ENCODE measurements at places on chromosomes 2 and 18.

DNA sequence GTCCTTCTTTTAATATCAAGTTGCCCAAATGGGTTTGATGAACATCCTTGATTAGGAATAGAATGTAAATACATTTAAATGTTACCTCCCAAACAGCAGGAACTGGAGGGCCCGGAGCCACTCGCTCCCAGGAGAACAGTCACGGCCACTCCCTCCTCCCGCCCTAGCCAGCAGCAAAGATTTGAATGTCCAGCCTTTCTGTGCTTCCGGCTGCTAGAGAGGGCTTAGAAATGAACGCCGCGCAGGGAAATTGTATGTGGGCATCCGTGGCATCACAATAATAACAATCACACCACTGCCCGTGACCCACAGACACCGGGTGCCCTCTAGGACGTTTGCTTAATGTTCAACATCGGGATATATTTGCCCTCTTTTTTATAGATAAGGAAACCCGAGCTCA is 164.9 kb upstream of the SALL3 start:
- no peak for DNase-seq

DNA sequence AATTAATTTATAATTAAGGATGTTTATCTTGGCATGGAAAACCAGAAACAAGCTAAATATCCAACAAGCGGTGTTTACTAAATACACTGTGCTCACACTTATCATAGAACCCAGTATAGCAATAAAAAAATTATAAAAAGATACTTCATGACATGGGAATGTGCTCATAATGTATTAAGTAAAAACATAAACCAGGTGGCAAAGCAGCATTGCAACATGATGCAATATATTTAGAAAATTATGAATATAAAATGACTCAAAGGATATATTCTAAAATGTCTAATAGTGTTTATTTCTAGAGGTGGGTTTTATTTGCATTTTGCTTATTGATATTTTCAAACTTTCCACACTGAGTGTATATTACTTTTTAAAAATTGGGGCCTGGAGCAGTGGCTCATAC is 84.4 kb upstream of the ATL2 start:
- DNase-seq, result no peak

DNA sequence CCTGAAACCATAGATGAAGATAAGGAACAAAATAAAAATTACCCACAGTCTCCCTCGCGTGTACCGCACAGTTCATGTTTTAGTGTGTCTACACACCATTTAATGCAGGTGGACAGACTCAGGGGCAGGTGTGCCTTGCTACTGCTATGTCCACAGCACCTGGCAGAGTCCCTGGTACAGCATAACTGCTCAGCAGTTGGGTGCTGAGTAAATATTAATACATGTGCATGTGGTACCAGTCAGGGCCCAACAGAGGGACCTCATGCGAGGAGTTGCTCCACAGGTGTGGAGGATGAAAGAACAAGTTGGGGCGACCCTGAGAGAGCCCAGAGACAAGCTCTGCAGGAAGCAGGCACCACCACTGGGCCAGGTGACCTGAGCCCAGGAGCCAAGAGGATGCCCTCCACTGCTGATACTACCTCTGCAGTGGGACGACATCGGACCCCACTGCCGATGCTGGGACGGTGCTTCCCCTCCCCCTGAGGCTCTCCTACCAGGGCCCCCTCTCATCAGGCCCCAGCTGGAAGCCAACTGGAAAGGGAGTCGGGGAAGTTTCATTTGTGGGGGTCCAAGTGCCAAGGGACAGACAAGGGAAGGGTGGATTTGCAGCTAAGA is 100.8 kb downstream of the NEDD4L start:
- DNase-seq, result no peak

DNA sequence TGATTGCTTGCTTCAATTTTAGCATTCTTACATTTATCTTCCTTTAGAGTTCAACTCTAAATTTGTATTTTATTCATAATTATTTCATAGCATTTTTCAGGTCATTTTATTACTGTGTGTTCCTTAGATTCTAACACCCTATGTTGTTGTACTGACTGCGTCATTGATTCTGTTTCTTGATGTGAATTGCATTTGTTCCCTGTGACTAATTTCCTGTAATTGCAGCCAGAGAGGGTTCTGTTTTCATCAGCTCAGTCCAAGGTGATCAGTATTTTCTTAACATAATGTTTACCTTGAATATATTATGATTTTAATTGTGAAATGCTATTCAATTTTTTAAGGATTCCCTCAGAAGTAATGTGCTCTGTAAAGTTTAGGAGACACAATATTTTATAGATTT is 970.2 kb upstream of the PIK3C3 start:
- no peak for DNase-seq

DNA sequence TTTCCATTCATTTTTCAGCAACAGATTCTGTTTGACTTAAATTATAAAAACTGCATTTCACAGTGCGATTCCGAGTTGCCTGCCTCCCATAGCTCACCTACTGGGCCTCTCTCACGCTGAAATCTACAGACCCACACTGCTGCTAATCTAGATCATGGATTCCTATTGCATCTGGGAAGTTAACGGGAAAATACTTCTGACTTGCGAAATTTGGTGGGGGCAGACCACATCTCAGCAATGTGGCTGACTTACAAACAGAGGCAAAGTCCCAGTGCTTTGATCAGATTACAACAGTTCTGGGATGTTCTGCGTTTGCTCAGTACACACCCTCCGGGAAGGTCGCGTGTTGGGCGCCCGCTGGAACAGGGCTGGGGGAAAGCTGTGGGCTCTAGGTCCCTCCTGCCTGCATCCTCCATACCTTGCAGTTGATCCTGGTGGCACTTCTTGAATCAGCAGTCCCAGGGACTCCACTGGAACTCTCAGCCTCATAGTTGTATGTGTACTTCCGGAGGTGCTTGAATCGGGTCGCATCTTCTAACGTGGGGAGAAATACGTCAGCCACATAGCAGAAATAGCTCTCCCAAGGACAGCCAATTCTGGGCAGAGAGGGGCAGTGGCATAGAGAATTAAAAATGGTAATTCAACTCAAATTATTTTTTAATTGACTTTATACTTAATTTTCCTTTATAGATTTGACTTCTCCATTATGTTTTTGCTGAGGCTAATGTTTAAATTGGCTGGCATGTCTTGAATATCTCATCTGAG is 1.7 kb downstream of the APOB start:
- no peak for DNase-seq
